ENCODE measurements at places on chromosomes 16 and 17.

DNA sequence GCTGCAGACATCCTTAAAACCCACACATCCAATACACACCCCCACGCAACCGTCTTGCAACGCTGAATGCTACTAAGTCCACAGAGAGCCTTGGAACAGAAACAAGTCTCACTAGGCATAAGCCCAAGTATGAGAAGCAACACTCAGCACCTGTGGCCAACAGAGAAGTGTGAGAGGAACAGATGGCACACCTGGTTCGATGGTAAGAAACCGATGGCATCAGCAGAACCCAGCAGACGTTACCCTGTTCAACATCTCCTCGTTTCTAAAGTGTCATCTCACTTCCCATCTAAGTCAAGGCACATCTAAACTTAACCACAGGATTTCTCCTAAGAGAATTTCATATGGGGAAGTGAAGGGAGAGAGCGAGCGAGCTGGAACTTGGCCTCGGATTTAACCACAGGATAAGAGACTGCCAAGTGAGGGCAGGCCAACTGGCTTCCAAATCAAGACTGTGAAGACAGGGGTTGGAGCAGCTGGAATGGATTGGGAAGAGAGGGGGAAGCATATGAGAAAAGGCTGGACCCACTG is 41.0 kb downstream of the NXPH3 start:
- DNase-seq: no peak

- no peak for DNase-seq
These were observed 2.9 kb downstream of the OR1F1 start for GRCh38 chr16:3190949-3191353.

DNA sequence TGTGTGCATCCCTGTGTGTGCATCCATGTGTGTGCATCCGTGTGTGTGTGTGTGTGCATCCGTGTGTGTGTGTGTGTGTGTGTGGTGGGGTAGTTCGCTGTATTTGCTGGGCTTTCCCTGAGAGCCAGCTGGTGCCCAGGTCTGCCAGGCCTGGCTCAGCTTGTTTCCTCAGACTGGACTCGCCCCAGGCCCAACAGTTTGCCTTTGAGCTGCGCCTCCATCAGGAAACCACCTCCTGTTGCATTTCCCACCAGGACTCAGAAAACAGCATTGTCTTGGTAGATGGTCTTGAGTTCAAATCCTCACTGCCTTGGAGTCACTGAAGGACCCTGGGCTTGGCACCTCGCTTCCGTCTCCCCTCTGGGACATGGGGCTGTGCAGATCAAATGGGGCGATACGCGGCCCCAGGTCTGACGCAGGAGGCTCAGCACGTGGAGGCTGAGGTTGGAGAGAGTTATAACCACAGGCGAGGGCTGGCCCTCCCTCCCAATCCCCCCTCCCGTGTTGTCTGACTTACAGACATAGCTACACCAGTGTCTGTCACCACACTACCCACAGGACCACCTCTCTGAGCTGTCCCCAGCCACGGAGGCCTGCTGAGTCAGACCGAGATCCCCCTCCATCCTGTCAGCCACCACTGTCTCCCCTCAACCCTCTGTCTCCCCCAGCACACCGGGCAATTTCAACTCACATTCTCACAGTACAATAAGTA is 4.7 kb downstream of the ITGAE start:
- DNase-seq: no peak

DNA sequence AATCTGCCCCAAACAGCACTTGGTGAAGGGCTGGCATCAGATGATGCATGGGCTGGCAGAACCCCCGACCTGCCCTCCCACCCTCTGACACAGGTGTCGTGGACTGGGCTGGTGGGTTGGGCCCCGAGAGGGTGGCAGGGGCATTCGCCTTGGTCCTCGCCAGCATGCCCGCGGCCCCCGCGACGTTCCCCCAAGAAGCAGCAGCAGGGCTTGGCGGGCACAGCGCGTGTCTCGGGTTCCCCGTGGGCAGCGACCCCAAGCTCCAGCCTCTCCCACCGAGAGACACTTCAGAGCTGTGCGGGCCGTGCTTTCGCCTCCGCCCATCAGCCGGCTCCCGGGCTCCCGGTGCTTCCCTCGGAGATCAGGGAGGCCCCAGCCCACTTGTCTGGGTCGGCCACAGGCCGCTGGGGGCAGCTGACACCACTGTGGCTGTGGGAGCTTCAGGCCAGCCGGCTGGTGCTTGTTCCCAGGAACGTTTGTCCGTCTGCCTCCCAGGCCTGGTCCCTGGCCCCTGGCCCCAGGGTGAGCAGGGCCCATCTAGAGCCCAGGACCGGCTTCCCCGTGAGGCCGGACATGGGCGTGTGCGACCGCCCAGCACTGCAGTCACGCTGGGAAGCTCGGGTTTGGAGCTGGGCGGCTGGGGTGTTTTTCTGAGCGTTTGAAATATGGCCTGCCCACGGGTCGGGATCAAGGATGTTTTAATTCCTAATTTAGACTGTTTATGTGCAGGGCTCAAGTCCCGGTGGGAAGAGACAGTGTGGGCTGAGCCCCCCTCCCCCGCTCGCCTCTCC is 16.6 kb downstream of the CACNA1H start:
- no peak for DNase-seq

GRCh38 chr17:7064261-7064660 is 15.8 kb downstream of the CLEC10A start:
- no peak for DNase-seq

DNA sequence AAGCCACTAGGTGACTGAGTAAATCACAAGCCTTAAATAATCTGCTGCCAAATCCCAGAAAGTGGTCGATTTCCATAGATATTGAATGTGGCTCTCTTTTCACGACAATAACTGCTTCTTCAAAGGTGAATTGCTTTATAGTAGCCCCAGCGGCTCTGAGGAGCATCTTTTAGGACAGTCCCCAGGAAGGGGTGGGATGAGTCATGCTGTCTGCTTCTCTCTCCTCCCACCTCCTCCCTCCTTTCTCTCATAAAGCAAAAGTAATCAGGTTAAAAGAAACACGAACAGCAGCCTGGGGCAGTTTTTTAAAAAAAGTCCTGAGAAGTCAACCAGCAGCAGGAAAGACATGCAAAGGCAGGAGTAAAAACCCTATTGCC is 1.8 kb downstream of the KIAA0513 start:
- DNase-seq: no peak

- DNase-seq: no peak
These were observed 11.6 kb downstream of the LRRC3C start for GRCh38 chr17:39939106-39939505.

DNA sequence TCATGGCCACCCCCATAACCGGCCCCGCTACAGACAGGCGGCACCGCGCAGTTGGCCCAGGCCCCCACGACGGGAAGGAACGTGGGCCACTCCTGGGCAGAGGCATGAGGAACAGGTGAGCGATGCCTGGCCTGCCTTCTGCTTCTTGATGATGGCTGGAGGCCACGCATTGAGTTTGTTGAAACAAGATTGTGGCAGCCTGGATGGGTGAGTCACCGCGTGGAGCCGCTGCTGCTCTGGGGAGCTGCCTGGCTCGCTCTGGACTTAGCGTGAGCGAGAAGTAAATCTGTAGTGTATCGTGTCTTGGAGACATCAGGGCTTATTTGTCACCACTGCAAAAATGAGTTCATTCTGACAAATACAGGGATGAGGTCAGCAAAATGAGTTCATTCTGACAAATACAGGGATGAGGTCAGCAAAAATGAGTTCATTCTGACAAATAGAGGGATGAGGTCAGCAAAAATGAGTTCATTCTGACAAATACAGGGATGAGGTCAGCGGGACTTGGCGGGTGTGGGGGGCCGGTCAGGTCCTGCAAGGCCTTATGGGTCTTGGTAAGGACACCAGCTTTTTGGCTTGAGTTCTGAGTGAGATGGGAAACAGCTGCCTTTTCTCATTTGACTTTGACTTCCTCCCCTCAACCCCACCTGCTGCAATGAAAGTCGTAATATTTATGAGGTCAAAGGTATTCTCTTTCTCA is 93.0 kb downstream of the SEC14L1 start:
- no peak for DNase-seq

- DNase-seq: no peak
These were observed 20.9 kb downstream of the TNS4 start for GRCh38 chr17:40480501-40481003.

DNA sequence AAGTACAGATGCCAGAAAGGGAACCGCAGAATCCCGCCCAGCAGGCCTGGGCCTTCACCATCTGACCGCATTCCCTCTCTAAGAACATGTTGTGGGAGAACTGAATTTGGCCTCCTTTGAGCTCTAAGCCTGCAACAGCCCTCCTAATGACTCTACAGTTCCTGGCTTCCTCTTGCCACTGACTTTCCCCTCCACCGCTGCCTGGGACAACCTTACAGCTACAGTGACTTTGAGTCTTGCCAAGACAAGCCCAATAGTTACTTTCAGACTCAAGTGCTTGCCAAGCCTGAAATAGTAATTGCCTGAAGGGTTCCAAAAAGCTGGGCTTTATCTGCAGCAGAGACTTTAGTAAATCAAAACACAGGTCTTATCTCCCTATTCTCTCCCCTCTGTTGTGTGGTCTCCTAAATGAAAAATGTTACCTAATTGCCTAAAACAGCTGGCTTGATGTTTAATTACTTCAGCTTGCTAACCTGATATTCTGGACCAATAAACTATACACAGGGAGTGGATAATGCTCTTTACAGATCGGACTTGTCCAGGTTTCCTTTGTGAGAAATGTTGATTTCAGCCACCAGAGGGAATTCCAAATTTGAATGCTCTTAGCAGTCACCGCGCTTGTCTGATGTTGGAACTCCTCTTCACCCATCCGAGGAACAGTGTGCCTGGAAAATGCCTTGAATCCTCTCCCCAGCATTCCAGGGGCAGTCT is 85.1 kb upstream of the TBX2 start:
- DNase-seq: no peak

DNA sequence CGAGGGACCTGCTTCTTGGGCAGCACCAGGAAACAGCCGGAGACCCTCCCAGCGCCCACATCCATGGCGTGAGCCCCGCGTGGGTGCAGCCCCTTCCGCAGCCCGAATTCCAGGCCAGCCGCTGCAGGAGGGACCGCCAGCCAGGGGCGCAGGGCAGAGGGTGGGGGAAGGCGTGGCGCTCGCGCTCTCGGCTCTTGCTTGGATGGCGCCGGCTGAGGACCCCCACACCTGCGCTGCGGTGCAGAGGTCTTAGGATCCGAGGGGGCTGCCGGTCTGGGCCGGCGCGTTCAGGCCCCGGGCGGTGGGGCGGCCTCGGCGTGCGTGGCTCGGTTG is 28.8 kb downstream of the ACTG1 start:
- DNase-seq: no peak

DNA sequence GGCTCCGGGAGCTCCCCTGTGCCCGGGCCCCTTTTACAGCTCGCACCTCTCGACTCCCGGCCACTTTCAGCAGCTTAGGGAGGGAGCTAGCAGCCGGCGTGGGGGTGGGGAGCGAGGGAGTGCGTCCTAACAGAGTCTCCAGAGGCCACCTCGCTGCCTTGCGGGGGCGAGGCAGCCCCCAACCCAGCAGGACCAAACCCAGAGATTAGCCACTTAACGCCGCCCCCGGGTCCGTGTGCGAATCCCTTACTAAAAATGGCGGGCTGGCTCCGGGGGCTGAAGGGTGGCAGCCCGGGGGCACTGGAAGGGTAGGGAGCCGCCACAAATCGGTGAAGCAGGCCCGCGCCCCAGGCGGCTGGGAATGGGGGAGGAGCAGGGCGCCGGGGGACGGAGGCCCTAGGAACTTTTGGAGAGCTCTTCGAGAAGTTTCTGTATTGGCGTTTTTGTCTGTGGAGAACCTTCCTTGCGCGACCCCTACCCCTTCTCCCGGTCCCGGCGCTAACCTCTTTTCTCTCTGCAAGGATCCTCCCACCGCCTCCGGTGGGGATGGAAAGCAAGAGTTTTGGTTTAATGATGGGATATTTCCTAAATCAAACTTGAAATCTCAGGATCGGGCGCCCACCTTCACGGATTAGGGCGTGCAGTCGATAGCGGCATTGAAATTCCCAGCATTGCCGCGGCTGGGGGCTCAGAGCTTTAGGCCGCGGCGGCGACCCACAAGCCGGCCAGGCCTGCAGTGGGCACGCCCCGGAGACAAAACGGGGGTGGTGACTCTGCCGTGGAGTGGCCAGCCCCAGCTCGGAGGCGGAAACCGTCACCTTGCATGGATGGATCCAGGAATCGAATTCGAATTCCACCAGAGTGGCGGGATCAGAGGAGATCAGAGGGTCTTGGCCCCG is 793 bp upstream of the IRX3 start:
- DNase-seq: no peak

DNA sequence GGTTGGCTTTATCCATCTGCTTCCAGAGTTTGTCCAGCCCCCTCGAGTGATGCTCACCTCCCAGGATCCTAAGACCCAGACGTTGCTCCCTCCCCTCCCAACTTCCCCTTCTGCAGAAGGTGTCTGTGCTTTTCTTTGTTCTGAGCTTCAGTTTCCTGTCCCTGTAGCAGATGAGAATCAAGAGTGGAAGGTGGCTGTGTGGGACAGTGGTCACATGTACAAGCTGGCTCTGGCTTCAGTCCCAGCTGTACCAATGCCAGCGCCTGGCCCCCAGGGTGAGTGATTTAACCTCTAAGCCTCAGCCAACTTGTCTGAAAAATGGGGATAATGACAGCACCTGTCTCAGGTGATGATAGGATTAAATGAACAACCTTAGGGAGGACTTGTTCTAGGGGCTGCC is 7.7 kb downstream of the PRR15L start:
- no peak for DNase-seq

GRCh38 chr17:8791910-8792270 is 7.3 kb downstream of the MFSD6L start:
- no peak for DNase-seq

- no peak for DNase-seq
These were observed 11.9 kb downstream of the PER1 start for GRCh38 chr17:8140065-8141029.

DNA sequence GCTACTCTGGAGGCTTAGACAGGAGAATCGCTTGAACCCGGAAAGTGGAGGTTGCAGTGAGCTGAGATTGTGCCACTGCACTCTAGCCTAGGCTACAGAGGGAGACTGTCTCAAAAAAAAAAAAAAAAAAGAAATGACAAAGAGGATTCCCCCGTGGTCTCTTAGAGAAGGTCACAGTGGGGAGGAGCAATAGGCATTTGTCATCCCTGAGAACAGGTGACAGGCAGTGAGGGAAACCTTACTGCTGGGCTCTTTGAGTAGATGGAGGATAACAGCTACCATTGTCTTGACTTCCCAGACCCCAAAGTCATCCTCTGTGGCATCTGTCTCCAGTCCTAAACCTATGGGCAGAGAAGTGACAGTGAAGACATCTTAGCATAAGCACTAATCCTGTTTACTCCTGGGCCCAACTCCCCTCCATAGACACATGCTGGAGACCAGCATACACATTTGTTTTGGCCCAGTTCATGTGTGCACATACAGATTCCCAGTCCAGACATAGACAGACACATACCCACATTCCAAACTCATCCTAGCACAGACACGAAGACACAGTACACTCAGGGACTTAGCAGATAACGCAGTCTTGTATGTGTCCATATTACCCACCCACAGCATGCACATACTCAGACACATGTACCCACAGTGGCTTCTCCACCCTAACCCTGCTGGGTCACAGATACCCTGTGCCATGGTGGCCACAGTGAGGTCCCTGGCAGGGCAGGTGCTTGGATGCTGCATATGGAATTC is 2.7 kb downstream of the ESRP2 start:
- DNase-seq: no peak

Data from cortex of kidney (tissue), 1 donor.